Activated CD8-positive, alpha-beta T cell treated with anti-CD3 and anti-CD28 coated beads for 36 hours (primary cell): ENCODE measurements at places on chromosomes 16 and 17. TPM values are rescaled to one million over a fixed set of nuclear protein-coding genes. Genes with fewer than 3 reads are reported as not detected.

CDH11 gene
- not detected for total RNA-seq

KRTAP1-5 gene
- total RNA-seq: not detected

HGS gene
- 113 TPM for total RNA-seq

ABCC12 gene
- not detected for total RNA-seq

LRRC36 gene
- 0.81 TPM for total RNA-seq

CCL13 gene
- total RNA-seq: not detected

VTN gene
- total RNA-seq: not detected

FLCN gene
- total RNA-seq: 15.4 TPM

JPH3 gene
- 0.07 TPM for total RNA-seq

ADAM11 gene
- total RNA-seq: 0.07 TPM

KRT37 gene
- total RNA-seq: not detected

SCARF1 gene
- total RNA-seq: 3.2 TPM

ADAP2 gene
- total RNA-seq: 1.5 TPM

RDM1 gene
- 12.6 TPM for total RNA-seq

FNDC8 gene
- not detected for total RNA-seq

RABEP1 gene
- total RNA-seq: 60.6 TPM

BEAN1 gene
- not detected for total RNA-seq

GSDMA gene
- 1.6 TPM for total RNA-seq

TP53TG3 gene
- not detected for total RNA-seq

CCL22 gene
- 7.1 TPM for total RNA-seq

COTL1 gene
- total RNA-seq: 677 TPM

TPSAB1 gene
- total RNA-seq: not detected

KRTAP9-4 gene
- not detected for total RNA-seq

CTRL gene
- 3.8 TPM for total RNA-seq

TBC1D3G gene
- not detected for total RNA-seq

METTL22 gene
- 31.9 TPM for total RNA-seq

HSPB9 gene
- total RNA-seq: 0.41 TPM

PERCC1 gene
- not detected for total RNA-seq

PRDM7 gene
- not detected for total RNA-seq

RAMP2 gene
- total RNA-seq: not detected
